NCI-H510A treated with DMSO at 0.1 percent for 48 hours (cell line): ENCODE measurements at places on chromosomes 11 and 22.

- DNase-seq: no peak
Measured at GRCh38 chr11:1224491-1225385, 1.9 kb downstream of the MUC5B start.

DNA sequence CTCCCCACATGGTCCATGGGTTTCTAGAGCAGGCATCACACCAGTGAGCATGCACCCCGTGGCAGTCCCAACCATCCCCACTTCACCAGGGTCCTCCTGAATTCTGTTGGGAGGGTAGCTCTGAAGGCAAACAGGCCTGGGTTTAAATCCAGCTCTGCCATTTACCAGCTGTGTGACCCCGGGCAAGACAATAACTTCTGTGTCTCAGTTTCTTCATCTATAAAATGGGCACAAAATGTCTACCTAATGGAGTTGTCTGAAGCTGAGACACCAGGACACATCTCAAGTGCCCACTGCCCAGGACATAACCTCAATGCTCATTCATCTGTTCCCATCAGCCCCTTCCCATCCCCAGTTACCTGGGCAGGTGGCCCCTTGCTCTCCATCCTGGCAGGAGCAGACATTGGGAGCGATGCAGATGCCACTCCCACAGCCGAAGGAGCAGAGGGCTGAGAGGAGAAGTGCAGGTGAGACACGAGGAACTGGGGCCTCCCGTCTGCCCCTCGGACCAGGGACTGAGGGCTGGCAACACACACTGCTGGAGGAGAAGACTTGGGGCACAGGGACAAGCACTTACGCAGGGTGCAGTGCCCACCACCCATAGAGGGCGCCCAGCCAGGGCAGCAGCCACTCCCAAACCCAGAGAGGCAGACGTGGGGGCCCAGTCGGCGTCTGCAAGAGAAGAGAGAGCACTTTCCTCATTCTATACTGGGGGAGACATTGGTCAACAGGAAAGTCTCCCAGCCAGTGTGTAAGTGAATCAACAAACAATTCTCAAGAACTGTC is 4.0 kb downstream of the VWCE start:
- DNase-seq: no peak

- peak; percentile 12 for DNase-seq
Measured at GRCh38 chr11:34633990-34634693, 13.2 kb downstream of the EHF start.

- DNase-seq: no peak
Measured at GRCh38 chr11:123570939-123571580, 83.4 kb downstream of the SCN3B start.

DNA sequence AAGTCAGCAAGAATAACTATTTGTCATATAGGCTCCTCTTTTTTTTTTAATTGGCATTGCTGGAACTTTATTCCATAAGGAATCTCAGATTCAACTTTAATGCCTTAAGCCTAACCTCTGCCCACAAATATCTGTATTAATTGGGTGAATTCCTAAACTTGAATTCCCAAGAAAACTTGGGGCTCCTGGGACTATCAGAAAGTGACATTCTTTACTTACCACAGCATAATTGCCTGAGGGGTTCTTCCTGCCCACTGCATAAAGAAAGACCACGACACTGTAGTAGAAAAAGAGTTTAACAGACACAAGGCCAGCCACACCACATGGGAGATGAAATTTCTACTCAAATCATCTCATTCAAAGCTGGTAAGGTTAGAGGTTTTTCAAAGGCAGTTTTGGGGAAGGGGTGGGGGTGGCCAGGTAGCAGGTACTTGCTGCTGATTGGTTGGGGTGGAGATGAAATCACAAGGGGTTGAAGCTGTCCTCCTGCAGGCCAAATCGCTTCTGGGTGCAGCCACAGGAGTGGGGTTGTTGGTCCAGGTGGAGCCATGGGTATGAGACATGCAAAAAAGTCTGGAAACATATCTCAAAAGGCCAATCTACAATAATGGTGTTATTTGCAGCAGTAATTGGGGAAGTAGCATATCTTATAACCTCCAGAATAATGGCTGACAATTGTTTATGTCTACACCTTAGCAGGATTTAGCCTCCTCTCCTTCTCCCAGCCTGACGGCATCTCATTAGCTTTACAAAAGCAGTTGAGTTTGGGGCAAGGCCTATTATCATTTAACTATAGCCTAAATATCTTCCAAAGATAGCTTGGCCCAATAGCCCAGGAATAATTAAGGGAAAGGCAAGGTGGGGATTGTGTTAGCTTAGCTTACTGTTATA is 4.8 kb upstream of the NLRP10 start:
- no peak for DNase-seq

- DNase-seq: no peak
Measured at GRCh38 chr22:21861264-21861848, 6.1 kb downstream of the MAPK1 start.

DNA sequence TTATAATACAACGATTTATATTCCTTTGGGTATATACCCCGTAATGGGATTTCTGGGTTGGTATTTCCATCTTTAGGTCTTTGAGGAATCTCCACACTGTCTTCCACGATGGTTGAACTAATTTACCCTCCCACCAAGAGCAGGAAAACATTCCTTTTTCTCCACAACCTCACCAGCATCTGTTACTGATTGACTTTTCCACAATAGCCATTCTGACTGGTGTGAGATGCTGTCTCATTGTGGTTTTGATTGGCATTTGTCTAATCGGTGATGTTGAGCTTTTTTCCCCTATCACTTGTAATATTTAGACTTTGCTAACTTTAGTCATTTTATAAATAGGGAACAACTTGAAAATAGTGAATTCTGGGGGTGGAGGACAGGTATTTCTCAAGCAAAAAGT is 58.1 kb downstream of the PPFIA1 start:
- no peak for DNase-seq

DNA sequence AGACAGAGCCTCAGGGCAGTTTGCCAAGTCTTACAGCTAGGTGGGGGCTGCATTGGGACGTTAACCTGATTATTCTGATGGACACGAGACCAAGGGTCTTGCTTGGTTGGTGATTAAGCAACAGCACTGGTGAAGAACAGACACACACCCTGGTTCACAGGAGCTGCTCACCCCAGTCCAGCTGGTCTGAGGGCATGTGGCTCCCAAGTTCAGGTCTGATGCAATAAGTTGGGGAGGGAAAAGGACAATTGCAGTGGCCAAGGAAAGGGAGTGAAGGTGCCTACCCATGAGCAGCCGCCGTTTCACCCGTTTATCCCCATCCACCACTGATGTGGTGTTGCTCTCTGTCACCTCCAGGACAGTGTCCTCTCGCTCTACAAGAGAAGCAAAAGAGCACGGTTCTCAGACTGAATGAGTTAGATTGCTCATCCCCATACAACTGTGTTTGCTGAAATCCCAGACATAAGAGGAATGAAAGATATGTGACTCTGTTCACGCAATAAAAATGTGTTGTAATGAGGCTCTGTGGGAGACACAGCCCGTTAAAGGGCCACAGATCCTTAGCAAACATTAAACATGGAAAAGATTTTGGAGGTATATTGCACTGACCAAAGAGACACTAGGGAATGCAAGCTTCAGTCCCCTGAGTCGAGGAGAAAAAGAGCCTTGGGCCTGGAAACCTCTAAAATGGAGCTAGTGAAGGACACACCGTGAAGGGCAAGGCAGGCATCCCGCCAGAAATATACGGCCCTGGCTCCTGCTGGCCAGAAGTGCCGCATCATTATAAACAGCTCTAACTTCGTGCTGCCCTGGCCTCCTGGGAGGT is 25.6 kb downstream of the SCUBE2 start:
- DNase-seq: no peak

- no peak for DNase-seq
Measured at GRCh38 chr11:74162681-74163467, 7.9 kb downstream of the C2CD3 start.

DNA sequence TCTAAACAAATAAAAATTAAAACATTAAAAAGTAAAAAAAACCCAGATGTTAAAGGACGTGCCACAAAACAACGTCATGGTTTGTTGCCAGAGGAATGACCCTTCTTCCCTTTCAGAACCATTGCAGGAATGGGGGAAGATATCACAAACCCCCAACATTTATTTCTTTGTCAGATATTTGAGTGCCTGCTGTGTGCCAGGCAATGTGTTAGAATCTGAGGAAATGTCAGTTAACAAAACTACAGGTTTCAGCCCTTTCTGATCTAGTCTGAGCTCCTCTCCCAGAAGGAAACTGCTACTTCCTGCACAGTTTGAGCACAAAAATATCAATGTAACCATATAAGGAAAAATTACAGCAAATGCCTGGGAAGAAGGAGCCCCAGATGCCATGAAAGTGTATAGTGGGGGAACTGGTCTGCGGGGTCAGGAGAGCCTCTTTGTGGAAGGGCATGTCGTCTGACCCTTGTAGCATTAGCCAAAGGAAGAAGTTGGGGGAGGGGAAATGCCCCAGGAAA is 7.1 kb upstream of the NHERF4 start:
- no peak for DNase-seq

DNA sequence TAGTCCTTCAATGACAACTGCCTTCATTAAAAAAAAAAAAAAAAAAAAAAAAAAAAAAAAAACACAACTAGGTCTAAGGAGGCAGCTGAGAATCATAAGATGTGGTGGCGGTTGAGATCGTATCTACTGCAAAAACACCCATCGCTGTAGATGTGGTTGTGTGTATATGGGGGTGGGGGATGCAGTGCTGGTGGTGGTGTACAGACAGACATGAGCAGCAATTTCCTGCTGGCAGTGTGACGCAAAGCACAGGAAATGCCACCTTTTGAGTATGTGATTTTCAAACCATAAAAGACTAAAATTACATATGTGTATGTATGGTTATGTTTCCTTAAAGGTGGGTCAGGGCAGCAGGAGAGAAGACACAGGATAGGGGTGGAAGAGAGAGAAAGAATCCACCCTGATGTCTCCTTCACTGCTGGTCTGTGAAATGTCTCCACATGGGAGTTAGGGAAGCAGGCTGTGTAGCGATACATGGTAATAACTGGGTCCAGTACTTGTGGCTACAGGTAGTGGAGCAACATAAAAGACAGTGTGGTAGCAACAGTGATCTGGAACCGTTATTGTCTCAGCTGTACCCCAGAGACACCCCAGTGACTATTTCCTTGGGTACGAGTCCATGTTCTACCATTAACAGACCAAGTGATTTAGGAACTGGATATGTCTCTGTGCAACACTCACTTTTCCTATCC is 57.9 kb downstream of the SYTL2 start:
- DNase-seq: no peak

GRCh38 chr11:119409731-119410130 is 13.2 kb downstream of the THY1 start:
- no peak for DNase-seq

DNA sequence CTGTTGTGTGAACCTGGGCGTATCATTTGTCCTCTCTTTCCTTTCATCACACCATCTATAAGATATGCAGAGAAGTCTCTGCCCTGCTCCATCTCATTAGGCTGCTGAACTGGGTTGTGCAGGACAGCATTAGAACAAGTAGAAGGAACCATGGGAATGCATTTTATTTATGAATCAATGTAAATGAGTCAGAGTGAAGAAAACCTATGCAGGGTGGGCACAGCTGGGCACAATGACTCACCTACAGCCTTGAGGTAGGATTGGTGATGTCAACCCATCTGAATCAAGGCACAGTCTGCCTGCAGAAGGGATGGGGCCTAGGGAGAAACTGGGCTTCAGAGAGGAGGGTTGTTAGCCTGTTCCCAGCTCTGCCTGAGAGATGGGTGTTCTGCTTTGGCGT is 123.4 kb downstream of the CSNK2A3 start:
- DNase-seq: no peak

GRCh38 chr11:92662601-92663360 is 306.7 kb upstream of the MTNR1B start:
- no peak for DNase-seq

GRCh38 chr22:42438293-42438650 is 6.1 kb upstream of the NFAM1 start:
- DNase-seq: no peak

- no peak for DNase-seq
Measured at GRCh38 chr11:79263001-79263400, 177.8 kb downstream of the TENM4 start.

GRCh38 chr22:29089507-29089906 is 16.7 kb downstream of the KREMEN1 start:
- DNase-seq: no peak

- DNase-seq: no peak
Measured at GRCh38 chr11:79006854-79007253, 432.2 kb upstream of the NARS2 start.

DNA sequence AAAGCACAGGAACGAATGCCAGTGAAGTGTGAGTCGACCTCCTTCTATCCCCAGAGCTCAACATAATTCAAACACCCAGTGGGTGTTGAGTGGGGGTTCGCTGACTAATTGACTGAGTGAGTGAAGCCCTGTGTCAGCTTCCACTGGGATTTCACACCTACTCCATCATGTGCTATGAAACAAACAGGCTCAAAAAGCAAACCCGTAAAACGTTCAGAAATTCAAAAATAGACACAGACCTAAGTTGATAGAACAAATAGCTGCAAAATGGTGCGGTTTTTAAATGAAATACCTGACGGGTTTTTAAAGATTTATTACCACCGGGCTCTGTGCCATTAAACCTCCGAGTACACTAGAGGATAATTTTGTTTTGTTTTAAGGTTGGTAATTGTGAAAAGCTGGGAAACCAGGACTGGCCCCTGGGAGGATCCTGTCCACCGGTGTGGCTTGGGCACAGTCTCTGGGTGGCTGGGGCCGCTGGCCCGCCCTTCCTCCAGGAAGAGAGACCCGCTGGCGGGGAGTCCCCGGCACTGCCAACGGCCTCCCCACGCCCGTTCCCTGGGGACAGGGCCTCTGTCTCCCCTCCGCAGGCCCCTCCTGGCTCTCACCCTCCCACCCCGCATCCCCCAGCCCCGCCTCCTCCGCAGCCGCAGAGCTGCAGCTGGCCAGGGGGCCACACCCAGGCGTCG is 13.6 kb downstream of the KCNJ5 start:
- DNase-seq: peak; percentile 46

DNA sequence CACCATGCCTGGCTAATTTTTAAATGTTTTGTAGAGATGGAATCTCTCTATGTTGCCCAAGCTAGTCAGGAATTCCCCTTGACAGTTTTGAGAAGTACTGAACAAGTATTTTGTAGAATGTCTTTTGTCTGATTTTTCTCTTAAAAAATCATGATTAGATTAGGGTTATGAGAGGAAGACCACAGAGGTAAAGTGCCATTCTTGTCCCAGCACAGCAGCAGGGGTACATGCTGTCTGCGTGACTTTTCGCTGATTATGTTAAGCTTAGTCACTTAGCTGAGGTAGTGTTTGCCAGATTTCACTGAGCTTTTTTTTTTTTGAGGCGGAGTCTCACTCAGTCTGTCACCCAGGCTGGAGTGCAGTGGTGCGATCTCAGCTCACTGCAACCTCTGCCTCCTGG is 13.6 kb upstream of the NUP160 start:
- DNase-seq: no peak

GRCh38 chr11:94742665-94743064 is 25.5 kb upstream of the AMOTL1 start:
- no peak for DNase-seq

GRCh38 chr11:86624366-86624765 is 48.0 kb downstream of the ME3 start:
- no peak for DNase-seq
